ENCODE measurements at places on chromosomes 11 and 22.

GRCh38 chr11:73203322-73203721 lies 14.8 kb upstream of the P2RY2 start:
- DNase-seq: no peak

DNA sequence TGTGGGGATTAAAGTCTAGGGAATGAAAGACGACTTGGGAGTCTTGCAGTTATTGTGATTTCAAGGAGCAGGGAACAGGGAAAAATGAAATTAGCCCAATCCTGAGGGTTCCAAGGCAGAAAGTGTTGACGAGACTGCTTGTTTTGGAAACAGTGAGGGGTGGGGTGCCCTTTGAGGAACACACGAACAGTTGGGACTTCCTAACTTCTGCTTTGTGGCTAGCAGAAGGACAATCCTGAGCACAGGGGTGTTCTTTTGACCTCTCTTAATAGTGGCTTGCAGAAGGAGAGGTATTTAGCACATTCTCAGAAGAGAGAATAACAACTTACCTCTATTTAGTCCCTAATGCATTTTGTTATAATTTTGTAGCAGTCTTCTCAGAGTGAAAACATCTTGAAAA lies 545.9 kb upstream of the ARHGAP42 start:
- no peak for DNase-seq

- no peak for DNase-seq
These were observed 97.5 kb downstream of the TSPAN18 start for GRCh38 chr11:44824300-44824704.

DNA sequence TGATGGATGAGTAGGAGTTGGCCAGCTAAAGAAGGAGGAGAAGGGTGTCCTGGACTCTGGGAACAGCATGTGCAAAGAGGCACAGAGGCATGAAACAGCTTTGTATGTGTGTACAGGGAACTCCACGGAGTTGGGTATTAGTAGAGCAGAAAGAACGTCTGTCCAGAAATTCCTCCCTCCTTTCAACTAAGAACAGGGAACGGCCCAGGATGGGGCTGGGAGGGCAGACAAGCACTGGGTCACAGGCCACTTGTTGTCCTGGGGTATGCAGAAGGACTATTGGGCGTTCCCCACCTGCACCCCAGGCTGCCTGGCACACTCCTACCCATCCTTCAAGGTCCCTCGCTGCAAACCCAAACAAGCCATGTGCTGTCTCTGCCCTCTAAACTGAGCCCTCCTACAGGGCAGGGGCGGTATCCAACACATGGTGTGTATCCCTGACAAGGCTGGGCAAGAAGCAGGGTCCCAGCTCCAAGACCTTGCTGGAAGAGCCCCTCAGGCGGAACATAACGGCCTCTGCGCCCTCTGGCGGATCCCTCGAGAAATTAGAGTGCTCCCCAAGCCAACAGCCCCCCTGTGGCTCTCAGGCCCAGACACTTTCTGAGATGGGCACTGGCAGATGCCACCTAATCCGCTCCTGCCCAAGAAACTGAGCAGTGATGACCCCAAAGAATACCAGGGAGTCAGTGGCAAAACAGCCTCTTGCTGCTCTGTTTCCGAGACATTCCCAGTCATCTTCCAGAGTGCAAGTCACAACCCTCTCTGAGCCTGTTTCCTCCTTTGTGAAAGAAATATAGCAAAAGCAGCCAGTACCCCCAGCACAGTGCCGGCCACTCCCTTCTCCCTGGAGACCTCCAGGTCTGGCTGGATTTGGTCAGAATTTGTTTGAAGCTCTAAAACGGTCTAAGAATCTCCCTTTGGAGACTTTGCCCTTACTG lies 1.6 kb upstream of the ELFN2 start:
- DNase-seq: peak; percentile 45

DNA sequence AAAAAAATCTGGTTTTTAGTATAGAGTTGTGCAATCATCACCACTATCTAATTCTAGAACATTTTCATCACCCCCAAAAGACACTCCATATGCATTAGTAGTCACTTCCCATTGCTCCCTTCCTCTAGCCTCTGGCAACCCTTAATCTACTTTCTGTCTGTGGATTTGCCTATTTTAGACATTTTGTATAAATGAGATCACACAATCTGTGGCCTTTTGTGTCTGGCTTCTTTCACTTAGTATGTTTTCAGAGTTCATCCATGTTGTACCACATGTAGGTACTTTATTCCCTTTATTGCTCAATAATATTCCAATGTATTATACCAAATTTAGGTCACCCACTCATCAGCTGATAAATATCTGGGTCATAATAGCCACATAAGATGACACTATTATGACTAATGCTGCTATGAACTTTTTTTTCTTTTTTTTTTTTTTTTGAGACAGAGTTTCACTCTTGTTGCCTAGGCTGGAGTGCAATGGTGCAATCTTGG lies 67.5 kb upstream of the SCUBE2 start:
- no peak for DNase-seq
